ENCODE measurements at places on chromosomes 7 and 10.
A peak's percentile ranks its signal among the peaks of the same experiment; 100 is the strongest.

GRCh38 chr7:80766724-80767123 lies 128.3 kb downstream of the CD36 start:
- DNase-seq, result no peak

DNA sequence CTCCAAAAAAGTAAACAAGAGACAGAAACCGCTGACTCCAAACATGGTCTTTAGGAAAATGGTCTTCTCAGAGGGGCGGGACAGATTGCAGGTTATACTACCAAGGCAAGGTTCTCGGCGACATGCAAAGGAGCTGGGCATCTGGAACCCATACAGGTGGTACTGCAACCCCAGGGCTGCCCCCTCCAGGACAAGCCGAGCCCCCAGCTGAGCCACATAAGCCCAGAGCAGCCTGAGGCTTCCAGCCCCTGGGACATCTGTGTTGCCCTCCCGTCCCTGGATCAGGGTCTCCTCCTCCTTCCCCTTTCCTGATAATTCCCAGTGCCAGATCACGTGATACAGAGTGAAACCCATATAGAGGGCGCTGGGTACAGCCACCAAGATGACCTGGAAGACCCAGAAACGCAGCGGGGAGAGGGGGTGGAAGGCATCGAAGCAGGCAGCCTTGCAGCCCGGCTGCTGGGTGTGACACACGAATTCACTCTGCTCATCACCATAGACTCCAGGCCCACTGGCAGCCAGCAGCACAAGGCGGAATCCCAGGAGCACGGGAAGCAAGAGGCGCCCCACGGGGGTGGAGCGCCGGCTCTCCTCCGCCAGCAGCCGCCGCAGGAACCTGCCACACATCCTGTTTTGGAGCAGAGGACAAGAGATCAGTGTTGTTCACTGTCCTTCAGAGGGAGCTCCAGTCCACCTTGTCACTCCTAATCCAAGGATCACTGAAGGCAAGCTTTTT lies at the start of gene GJC3:
GJC3 (minus strand) TSS at position 627 of the 736 bp plus-strand sequence; CDS start at position 627, 0 bp downstream.
- peak; percentile 47 for DNase-seq

GRCh38 chr10:34492081-34492480 lies 323.0 kb downstream of the PARD3 start:
- no peak for DNase-seq

- no peak for DNase-seq
These were observed 48.4 kb downstream of the SHH start for GRCh38 chr7:155763691-155764437.

DNA sequence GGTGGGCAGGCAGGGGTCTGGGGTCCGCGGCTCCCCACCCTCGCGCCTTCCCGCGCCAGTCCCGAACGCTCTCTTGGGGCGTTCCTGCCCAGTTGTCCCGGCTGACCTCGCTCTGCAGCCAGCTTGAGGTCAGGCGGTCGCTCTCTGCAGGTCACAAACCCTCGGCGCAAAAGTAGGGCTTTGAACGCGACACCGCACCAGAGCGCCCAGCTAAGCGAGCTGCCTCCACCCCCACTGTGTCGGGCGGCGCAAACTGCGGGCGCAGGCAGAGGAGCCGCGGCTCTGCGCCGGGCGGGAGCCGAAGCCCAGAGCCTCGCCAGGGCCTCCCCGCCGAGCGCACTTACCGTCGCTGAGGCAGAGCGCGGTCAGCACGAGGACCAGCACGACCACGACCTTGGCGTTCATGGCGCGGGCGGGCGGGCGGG lies 284 bp downstream of the CXCL12 start:
- DNase-seq, result peak; percentile 32

GRCh38 chr7:155858521-155859061 lies 46.3 kb upstream of the SHH start:
- peak; percentile 2 for DNase-seq

- no peak for DNase-seq
These were observed 146.6 kb downstream of the LCOR start for GRCh38 chr10:96978621-96979154.
